Activated T-cell treated with anti-CD3 and anti-CD28 coated beads for 1 hour (primary cell): ENCODE measurements at places on chromosomes 3 and 15.
A peak's percentile ranks its signal among the peaks of the same experiment; 100 is the strongest.

- DNase-seq, result no peak
Measured at GRCh38 chr3:29004885-29005599, 275.8 kb upstream of the RBMS3 start.

DNA sequence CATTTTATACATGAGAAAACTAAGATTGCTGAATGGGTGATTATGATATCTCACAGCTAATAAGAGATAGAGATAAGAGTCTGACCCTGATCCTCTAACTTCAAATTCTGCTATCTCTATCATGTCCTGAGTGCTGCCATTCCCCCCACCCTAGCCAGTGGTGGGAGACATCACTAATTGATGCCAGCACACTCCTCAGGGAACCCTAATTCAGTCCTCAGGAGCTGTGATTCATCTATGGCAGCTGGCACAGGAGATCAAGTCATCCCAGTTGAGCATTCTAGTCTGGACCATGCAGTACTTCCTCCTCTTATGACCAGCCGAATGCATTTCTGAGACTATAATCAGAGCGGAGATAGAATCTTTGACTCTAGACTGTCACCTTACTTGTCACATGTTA lies 71.9 kb downstream of the SYNM start:
- no peak for DNase-seq

DNA sequence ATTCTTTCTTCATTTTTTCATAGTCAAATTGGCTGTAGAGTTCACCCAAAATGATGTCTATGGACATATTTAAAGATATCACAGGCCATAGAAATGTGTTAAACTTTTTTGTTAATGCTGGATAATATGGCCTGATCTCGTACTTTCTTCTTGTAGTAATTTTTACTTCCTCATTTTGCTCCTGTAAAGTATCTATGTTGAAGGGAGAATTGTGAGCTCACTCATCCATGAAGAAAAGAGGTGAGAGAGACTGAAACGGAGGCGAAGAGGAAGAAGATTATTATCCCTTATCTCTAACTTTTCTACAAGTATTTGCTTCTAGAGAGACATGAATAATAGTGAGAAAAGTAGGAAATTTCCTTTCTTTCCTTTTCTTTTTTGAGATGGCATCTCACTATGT lies 613.8 kb upstream of the TBL1XR1 start:
- no peak for DNase-seq

GRCh38 chr15:26721232-26721967 lies 51.5 kb downstream of the GABRB3 start:
- no peak for DNase-seq

- DNase-seq, result no peak
Measured at GRCh38 chr3:194779729-194780224, 94.1 kb downstream of the FAM43A start.

- no peak for DNase-seq
Measured at GRCh38 chr3:69425249-69425648, 39.4 kb upstream of the FRMD4B start.

GRCh38 chr3:56928379-56929068 lies 126.8 kb upstream of the ARHGEF3 start:
- DNase-seq, result no peak

DNA sequence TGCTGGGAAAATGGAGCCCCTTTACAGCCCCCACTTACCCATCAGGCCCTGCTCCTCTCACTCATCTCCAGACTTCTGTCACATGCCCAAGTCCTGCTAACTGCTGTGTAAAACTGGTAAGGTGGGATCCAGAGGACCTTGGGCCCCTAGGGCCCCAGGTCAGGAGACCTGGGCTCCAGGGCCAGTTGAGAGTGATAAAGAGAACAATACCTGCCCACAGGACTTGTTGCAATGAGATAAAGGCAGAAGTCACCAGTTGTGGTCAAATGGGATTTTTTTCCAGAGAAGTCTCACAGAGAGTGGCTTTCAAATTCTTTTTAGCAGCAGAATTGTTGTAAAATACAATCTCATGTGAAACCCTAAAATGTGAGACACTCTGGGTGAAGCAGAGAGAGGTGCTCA lies 753 bp downstream of the FURIN start:
- no peak for DNase-seq

DNA sequence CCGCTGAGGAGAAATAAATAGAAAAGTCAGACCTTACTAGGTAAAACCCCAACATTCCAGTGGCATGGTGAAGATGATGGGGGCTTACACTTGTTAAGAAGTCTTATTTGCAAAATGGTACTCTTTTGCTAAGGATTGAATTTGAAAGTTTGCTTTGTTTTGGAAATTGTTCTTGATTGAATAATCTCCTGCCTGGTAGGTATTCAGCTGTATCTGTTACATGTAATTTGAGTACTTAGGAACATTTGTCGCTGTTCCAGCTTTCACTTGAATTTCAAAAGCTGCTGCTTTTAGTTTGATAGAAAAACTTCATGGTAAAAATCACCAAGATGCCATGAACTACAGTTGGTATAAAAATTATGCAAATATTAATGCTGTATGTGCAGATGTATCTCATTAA lies 44.6 kb downstream of the TFG start:
- DNase-seq, result no peak

- DNase-seq, result no peak
Measured at GRCh38 chr3:152155246-152156020, 113.3 kb upstream of the MBNL1 start.

GRCh38 chr3:107598926-107599771 lies 76.4 kb downstream of the BBX start:
- DNase-seq, result peak; percentile 23

DNA sequence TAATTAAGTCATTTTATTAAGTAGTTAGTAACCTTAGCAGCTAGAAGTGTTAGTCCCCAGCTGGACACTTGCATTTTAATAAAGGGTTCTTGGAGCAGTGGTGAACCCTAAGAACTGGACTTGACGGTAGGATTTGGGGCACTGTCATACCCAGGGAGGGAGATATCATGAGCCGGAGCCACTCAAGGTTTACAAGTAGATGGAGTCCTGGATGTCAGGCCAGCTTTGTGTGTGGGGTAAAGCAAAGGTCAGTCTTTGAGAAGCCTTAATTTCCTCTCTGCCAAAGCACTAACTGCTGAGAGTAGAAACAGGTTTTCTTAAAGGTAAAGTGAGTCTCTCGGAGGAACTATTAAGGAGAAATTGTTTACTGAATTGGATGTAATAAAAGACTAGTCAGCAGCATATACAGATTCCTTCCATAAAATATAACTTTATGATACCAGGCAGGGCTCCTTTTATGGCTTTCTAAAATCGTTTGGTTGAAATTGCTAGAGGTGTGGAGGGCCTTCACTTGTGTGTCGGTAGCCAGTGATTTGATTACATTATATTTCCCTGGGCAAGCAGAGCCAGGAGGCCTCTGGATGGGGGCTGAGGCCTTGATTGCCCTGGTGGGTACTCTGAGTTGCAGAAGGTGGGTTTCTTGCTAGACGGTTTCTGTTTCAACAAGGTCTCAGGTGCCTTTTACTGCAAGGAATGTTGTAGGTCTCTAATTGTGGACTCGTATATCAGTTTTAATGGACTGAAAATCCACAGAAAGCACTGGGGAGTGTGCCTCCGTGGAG lies 23.1 kb downstream of the SQOR start:
- no peak for DNase-seq

GRCh38 chr15:59528961-59529402 lies 82.6 kb upstream of the GCNT3 start:
- DNase-seq, result peak; percentile 60

- DNase-seq, result no peak
Measured at GRCh38 chr3:108182339-108182738, 39.9 kb downstream of the IFT57 start.

DNA sequence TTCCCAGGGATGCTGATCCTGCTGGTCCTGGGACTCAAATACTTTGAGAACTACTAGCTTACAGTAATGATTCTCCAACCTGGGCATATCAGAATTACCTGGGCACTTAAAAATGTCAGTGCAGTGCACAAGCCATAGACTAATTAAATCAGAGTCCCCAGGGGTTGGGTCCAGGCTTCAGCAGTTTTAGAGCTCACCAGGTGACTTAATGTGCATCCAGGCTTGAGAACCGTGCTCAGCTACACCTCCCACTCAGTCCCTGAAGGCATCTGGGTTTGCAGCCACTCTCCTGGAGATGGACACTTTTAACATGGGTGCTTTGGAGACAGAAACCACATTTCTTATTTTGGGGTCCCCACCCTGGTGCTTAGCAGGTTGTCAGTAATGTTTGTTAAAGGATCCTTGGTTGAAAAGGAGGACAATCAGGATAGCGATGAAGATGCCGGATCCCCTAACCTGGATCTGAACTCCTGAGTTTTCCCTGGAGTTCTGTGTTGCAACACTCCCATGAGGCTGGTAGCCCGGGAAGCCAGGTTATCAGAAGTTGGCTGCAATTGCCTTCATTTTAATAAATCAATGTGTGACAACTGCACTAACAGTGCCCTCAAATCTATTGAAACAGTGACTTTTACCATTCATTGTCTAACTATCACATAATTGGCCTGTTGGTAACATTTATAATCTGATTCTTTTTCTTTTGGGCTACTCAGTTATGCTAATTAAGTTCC lies 48.1 kb downstream of the BFSP2 start:
- DNase-seq, result no peak

- no peak for DNase-seq
Measured at GRCh38 chr3:170309046-170309445, 48.5 kb upstream of the SKIL start.

DNA sequence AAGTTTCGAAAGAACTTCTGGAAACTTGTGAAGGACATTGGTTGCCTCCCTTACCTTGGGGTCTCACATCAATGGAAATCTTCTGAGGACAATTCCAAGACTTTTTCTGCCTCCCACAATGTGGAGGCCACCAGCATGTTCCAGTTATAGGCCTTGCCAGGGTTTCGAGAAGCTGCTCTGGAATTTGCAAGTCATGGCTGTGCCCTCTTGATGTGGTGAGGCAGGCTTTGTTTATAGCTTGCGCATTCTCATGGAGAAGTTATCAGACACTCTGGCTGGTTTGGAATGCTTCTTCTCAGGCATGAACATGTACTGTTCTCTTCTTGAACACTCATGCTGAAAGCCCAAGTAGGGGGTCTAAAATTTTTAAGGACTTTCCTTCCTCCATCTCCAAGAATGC lies 4.1 kb downstream of the CXCR6 start:
- DNase-seq, result no peak

- no peak for DNase-seq
Measured at GRCh38 chr3:94356581-94356980, 293.7 kb downstream of the NSUN3 start.

- DNase-seq, result no peak
Measured at GRCh38 chr3:191476066-191476772, 15.3 kb downstream of the PYDC2 start.
